WERI-Rb-1 (cell line): ENCODE measurements at places on chromosomes 7 and 10.

GRCh38 chr10:58350619-58351323 lies 16.0 kb downstream of the UBE2D1 start:
- no peak for DNase-seq

DNA sequence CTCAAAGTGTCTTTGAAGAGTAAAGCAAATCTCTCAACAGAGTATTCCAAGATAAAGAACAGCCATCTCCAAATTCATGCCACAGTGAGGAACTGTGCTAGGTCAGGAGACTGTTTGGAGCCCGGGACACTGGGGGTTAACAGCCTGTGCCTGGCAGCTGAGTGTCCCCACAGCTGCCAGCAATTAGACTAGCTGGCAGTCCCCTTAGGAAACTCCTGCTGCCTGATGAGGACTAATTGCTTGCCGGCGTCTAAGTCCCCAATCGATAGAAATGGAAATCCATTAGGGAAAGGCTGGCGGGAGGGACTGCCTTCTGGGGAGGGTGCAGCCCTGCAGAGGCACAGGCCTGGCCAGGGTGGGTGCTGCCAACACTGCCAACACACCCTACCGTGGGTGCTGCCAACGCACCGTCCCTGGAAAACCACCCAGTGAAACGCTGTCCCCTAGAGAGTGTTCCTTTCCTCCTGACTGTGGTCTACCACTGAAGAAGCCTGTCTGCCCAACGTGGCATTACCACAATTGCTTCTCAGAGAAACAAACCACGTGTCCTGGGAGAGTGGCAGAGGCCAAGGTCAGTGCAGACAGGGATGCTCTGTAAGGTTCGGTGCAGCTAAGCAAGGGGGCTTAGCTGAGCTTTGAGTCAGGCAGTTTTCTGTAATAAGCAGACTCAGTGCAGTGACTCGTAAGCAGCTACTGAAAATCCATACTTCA lies 60.8 kb downstream of the XRCC2 start:
- DNase-seq = peak; percentile 54

GRCh38 chr7:116315803-116316202 lies 105.5 kb downstream of the TES start:
- DNase-seq = no peak

GRCh38 chr7:102215711-102216110 lies 71.0 kb upstream of the SH2B2 start:
- no peak for DNase-seq

GRCh38 chr10:60182691-60183090 lies 207.0 kb downstream of the ANK3 start:
- DNase-seq = no peak

GRCh38 chr10:45418417-45418848 lies 44.4 kb downstream of the ALOX5 start:
- no peak for DNase-seq

GRCh38 chr7:125423458-125424155 lies 494.0 kb upstream of the POT1 start:
- DNase-seq = no peak

- DNase-seq = peak; percentile 67
Measured at GRCh38 chr7:123871998-123872867, 27.3 kb downstream of the HYAL4 start.

DNA sequence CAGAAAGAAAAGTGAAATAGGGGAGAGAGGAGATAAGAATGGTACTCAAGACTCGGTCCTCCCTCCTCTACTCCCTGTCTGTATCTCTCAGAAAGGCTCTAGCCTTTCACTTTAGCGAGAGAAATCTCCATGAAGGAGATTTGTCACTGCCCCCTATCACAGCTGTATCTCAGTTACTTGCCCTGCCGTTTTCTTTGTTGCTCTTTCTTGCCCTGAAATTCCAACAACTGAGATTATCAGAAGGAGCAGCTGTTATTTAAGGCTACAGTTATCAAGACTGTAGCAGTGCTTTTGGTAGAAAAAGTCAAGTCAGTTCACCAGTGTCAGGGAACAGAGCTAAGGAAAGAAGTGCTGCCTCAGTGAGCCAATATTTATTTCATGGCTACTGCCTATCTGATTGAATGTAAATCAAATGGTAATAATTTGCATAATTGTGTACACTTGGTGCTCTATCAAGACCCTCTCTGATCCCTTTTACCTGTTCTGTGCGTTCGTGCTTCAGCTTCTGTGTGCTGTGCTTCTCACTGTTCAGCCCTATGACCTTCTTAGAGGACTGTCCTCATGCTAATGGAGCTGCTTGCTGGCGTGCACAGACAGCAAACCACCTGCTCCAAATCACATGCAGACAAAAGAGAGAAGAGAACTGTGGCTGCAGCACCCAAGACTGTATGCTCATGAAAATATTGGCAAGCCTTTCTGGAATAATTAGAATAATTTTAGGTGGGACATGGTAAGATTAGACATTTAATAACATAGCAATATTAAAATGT lies 180.2 kb upstream of the FAM3C start:
- DNase-seq = no peak

DNA sequence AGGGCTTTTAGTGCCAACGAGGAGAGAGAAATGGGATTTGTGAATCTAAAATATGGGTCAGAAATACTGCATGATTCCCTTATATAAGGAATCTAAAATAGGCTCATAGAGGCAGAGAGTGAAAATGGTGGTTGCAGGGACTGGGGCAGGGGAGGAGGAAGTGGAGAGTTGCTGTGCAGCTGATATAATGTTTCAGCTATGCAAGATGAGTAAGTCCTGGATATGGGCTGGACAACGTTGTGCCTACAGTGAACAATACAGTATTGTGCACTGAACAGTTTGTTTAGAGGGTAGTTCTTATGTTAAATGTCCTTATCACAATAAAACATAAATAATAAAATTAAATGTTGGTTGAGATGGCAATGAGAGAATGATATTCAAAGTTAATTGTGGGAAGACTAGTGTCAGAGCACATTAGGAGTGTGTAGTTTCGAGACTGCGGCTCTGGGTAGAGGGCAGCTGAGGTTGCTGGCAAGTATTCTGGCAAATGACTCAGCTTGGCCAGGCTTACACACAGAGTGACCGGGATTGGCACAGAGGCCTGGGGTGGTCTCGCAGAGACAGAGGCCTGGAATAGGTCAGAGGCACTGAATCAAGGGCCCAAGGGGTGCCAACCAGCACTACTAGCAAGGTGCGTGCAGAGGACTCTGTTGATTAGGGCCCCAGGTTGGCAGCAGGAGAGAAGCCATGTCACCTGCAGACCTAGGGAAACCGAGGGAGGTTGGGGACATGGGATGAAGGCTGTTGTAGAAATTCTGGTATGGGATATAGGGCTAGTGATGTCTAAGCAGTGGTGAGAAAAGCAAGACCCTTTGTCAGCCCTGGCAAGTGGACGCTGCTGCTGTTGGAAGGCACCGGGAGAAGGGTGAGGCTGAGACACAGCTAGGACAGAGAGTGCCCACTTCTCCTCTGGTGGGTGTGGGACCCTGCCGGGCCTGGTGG lies 2.8 kb upstream of the DEPP1 start:
- DNase-seq = no peak

GRCh38 chr10:114565066-114565465 lies 93.0 kb downstream of the ABLIM1 start:
- no peak for DNase-seq
